ENCODE measurements at places on chromosomes 12 and 14.

DNA sequence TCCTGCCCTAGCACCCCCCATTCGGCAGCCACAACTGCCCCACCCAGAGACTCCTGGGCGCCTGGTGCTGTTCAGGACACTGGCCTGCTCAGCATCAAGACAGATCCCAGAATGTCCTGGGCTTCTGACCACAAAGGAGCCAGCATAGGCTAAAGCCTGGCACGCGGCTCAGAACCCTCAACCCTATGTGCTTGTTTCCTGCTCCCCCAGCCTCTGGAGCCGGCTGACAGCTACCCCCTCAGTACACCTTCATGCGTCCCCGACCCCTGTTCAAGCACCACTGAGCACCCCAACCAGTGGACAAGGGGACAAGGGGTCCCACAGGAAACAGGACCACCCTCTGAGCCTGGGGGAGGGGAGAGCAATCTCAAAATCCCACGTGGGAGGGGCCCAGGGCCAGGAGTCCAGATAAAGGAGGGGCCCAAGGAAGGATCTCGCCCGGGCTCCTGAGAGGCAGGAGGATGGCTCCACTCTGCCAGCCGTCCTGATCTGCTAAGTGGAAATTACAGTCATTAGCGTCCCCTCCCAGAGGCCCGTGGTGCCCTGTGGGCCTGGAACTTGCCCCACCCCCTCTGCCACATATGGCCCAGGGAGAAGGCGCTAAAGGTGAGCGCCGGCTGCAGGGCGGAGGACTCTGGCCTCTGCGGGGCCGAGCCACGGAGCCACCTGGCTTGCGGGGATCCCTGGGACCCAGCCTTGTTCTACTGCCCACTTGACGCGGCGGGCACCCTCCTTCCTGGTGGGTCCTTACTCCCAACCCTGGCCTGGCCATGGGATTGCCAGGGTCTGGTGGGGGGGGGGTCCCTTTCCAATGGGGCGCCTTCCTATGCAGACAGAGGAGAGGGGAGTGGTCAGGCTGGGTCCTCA lies 27.2 kb upstream of the GPR132 start:
- no peak for DNase-seq

GRCh38 chr12:88725592-88726143 lies 145.4 kb upstream of the KITLG start:
- DNase-seq: no peak

DNA sequence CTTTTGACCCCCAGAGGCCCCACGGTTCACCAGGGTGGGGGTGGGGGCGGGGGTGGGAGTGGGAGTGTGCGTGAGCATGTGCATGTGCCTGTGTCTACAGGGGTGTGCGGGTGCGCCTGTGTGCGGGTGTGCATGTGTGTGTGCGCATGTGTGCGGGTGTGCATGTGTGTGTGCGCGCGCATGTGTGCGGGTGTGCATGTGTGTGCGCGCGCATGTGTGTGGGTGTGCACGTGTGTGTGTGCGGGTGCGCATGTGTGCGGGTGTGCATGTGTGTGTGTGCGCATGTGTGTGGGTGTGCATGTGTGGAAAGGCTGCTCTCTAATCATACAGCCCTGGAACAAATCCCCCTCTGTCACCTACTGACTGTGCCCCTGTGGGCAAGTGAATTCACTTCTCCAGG lies 38.8 kb downstream of the RFLNA start:
- no peak for DNase-seq

DNA sequence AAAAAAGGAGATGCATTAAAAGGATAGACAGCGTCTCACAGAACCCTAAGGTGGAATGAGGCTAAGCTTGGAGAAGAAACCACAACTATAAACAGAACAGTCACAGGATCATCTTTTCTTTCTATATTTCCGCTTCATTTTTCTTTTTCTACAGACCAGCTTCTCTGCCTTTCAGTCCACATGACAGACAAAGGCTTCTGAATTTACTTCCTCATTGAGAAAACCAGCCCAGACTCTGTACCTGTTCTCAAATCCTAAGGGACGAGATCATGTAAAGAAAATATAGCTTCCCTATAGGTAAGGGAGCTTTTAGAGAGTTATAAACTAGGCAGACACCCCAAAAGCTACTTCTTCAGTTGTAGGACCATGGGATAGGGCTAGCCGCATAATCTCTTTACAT lies 17.4 kb downstream of the SGPP1 start:
- no peak for DNase-seq

- DNase-seq: no peak
Observed at GRCh38 chr14:104519721-104520120, 59.8 kb upstream of the C14orf180 start.

- no peak for DNase-seq
Observed at GRCh38 chr12:38386205-38386985, 69.8 kb downstream of the ALG10B start.

- no peak for DNase-seq
Observed at GRCh38 chr14:49972131-49972671, 79.3 kb downstream of the ARF6 start.

DNA sequence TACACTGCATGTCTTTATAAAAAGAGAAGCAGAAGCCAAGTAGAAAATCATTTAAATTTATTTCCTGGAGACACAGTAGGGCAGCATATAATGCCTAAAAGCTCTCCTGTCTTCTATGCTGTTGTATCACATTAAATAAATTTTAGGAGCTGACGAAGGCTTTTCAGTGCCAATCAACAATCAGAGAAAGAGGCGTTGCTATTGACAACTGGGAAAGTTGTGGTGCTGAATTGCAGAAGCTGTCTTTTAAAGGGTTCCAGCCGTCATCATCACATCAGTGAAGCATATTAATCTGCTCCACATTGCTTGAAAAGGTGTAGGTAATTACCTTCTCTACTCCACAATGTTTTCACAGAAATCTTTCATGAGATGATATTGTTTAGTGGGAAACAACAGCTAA lies 103.9 kb downstream of the FSCB start:
- DNase-seq: no peak

DNA sequence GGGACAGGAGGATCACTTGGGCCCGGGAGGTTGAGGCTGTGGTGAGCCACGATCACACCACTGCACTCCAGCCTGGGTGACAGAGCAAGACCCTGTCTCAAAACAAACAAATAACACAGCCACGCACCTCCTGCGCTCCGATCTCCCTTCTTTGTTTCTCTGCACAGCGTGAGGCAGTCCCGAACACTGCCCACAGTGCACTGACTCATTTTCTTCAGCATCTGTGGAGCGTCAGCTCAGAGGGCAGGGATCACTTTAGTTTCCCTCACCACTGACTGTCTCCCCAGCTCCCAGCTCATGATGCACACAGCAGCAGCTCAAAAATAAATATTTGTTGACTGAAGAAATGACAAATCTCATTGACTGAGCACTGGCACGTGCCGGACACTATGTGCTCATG lies 883 bp upstream of the MYL2 start:
- no peak for DNase-seq

DNA sequence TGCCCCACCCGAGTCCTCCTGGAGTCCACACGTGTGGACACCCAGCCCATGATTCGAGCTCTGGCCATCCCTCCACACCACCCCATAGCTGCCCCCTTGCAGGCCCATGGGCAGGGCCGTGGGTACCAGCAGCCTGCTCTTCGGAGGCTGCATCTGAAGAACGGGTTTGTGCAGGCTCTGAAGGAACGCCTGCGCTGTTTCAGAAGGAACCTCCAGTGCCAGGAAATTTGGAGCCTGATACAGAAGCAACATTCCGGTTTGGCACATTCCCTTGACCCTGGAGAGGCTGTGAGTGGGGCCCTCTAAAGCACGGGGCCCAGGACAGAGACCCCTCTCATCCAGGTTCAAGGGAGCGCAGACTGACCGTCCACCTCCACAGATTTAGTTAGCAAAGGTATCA lies 57.0 kb downstream of the ZNF664 start:
- no peak for DNase-seq

GRCh38 chr14:89672636-89673511 lies 255.8 kb upstream of the FOXN3 start:
- DNase-seq: peak; percentile 25

DNA sequence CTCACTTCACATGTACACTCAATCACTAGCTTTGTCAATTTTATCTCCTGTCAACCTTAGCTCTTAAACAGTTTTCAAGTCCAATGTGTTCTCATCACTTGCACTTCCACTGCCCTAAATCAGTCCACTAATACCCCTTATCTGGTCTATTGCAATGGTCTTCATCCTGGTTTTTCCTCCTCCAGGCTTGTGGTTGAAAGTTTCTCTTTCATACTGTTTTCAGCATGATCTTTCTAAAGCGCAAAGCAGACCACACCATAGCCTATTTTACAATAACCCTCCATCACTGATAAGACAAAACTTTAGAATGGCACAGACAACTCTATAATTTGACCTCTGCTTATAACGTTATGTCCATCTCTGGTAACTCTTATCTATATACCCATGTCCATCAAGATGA lies 62.0 kb upstream of the DDHD1 start:
- no peak for DNase-seq

DNA sequence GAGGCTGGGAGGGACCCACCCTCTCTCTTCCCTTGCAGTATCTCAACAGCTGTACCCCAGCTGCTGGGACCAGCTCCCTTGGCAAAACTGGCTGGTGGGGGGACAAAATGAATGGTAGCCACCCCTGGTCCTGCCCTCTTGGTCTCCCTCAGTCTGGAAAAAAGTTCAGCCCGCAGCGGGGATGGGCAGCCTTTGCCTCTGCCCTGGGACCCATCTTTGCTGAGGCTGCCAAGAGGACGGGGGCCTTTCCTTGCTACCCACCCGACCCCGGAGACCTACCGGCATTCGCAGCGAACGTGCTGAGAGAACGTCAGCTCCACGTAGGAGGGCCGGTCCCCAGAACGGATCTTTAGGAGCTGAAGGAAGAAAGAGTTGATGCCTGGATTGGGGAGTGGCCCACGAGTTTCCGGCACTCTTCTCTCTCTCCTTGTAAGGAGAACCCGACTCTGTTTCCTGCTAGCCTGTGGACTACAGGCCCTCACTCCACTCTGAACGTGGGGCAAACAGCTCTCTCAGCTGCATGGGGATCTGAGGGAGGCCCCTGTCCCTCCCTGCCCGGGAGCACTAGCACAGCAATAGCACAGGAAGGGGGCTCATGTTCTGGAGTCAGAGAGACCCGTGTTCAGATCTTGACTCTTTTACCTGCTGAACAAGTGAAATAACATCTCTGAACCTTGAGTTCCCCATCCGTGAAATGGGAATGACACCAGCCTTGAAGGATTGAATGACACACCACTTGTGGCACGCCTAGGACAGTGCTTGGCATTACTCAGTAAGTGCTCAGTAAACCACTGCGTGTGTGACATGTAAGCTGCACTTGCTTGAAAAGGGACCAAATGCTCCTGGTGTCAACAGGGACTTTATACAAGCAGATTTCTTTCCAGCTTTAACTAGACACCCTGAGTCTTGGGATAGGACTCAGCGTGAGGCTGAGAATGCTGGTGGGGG lies 6.9 kb downstream of the PGF start:
- no peak for DNase-seq

DNA sequence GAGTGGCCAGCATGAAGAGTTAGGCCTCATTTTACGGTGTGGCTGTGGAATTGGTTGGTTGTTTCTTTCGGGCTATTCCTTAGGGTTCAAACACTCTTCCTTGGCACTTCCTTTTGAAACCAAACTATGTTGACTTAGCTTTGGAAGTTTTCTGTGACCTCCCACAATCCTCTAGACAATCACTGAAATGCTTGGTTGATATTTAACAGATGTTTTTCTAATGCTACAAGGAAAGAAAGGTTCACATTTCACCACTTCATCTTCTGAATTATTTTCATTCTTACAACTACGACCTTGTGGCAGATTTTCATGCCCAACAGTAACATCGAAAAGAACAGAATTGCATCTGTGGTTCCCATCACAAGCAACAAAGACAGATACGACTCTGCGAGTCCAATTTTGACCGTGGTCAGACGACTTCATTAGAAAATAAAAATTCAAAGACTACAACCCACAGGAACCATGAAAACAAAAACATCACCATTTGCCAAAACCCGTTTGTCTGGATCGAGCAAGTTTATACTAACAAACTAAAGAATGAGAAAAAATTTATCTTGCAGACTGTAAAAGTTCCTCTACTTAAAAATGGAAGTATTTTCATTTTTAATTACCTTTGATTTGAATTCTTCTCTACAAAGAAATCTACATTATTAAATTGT lies 16.9 kb downstream of the PRKAB1 start:
- DNase-seq: no peak

DNA sequence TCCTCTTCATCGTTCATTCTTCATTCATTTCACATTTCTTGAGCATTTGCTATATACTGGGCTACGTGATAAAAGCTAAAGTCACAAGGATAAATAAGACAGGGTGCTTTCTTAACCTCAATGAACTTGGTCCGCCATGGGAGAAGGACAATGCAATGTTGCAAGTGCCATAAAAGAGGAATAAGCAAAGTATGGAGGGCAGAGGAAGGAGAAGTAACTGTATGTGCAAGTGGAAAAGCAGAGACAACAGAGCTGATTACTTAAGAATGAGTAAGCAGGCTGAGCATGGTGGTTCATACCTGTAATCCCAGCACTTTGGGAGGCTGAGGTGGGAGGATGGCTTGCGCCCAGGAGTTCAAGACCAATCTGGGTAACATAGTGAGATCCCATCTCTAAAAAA lies 14.4 kb downstream of the AREL1 start:
- DNase-seq: no peak

GRCh38 chr12:38669530-38669929 lies 235.9 kb downstream of the CPNE8 start:
- DNase-seq: no peak

DNA sequence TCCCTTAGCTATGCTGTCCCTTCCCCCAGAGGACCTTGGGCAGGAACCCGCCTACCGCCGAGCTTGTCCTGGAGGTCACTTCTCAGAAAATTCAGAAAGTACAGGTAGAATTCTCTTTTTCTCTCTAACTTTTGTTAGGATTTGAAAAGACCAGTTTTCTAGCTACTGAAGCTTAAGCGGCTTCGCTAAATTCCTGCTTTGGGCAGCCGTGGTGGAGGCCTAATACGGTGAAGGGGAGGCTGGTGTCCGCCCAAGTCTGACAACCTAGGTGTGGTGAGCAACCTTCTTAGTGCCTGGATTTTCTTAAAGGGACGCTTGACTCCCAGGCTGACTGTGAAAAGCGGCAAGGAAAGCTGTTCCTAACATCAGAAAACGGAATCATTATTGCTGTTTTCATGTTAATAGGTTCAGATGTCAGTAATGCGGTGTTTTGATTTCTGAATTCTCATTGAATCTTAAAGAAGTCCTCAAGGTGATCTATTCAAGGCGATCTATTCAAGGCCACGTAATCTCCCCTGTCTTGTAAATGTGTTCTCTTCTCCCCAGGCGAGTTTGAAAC lies 835 bp downstream of the FGD4 start:
- no peak for DNase-seq

DNA sequence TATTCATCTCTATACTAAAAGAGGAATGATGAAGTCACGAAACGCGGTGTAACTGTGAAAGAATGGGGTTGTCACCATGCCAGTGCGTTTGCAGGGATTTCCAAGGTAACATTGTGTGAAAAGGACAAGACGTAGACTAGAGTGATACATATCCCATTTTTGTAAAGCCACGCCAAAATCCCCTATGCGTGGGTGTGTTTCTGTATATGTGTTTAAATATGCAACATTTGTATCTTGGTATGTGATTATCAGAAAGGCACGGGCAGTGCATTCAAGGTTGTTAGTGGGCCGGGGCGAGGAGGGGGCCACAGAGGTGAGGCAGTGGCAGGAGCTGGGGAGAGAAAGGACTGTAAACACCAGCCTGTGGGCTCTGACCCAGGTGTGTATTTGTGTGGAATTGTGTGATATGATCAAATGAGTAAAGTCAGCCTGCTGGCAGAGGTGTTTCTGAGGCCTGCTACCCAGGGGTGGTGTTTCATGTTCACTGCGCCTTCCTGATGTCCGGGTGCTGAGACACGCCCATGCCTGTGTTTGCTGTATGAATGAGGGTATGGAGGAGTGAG lies 137.8 kb downstream of the ADGRD1 start:
- DNase-seq: no peak

GRCh38 chr12:131784909-131785762 lies 43.1 kb upstream of the MMP17 start:
- DNase-seq: no peak
